Testis (tissue), 5 donors: ENCODE measurements at places on chromosomes 4 and X.

GRCh38 chr4:75101906-75102786, 169.2 kb downstream of the PARM1 start:
- no peak for DNase-seq

- DNase-seq = no peak
Observed at GRCh38 chr4:169337510-169337909, 66.8 kb upstream of the SH3RF1 start.

GRCh38 chr4:100933628-100934027, 413.7 kb downstream of the PPP3CA start:
- no peak for DNase-seq

GRCh38 chr4:173765751-173766150, 235.7 kb upstream of the HAND2 start:
- DNase-seq = no peak

DNA sequence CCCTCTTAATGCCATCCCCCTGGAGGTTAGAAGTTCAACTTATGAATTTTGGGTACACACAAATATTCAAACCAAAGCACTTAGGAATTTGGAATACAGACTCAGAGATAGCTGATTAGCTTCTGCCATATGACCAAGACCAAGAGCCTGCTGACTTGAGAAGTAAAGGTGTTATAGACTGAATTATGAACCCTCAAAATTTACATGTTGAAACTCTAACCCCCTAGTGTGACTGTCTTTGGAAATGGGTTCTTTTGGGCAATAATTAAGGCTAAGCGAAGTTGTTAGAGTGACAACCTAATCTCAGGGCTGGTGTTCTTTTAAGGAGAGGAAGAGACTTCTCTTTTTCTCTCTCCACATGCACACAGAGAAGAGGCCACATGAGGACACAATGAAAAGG, 151.2 kb downstream of the COX18 start:
- DNase-seq = no peak

- no peak for DNase-seq
Observed at GRCh38 chr4:87019898-87020297, 85.1 kb downstream of the AFF1 start.

DNA sequence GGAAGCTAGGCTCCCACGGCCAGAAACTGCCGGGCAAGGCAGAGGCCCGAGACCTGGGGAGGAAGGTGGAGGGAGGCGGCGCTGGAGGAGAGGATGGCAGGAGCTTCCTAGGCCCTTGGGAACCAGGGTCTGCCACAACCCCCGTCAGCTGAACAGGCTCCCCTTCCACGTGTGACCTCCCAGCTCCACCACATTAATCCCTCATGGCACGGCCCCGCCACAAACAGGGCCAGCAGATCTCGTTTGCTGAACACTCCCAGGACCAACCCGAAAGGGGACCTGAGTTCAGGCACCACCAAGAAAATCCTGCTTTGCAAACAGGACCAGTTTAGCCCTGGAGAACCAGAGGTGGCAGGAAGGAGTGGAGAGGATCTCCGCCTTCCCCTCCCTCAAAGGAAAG, 62.7 kb downstream of the FHDC1 start:
- no peak for DNase-seq

- DNase-seq = no peak
Observed at GRCh38 chr4:41181037-41181436, 33.3 kb downstream of the APBB2 start.

GRCh38 chrX:1598021-1598875, 6.8 kb downstream of the AKAP17A start:
- no peak for DNase-seq

- DNase-seq = peak; percentile 23
Observed at GRCh38 chrX:123884809-123885408, 25.1 kb downstream of the XIAP start.

GRCh38 chrX:42135583-42136228, 212.4 kb upstream of the CASK start:
- DNase-seq = no peak

- peak; percentile 30 for DNase-seq
Observed at GRCh38 chr4:178275671-178276360, 833.6 kb upstream of the AGA start.

- DNase-seq = no peak
Observed at GRCh38 chr4:59094505-59094904, 1984.3 kb upstream of the IGFBP7 start.

DNA sequence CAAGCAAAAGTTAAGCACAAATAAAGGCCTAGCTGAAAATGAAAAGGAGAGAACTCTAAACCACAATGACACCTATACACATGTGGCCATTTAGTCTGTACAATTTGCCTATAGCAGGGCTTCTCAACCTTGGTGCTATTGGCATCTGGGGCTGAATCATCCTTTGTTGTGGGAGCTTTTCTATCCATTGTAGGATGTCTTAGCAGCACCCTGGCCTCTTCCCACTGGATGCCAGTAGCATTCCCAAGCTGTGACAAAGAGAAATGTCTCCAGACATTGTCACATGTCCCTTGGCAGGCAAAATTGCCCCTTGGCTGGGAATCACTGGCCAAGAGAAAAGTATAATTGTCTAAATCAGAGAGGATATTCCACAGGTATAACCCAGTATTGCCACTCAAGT, 13.5 kb upstream of the PRPS2 start:
- no peak for DNase-seq

DNA sequence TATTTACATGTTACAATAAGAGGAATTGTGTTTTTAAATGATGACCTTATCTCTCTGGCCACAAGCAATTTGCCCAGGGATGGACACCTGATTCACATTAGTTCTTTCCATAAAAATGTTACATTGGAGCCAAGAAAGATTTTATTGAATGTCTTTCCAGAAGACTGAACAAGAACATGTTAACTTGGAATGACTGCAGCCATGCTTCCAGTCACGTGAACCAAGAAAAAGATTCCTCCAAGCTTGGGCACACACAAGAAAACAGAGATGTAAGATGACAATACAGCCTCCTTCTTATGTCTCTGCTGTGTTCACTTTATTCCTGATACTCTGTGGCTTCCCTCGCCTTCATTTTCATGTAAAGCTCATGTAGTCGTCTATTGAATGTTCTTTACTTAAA, 737.6 kb downstream of the TRIML1 start:
- DNase-seq = no peak

- DNase-seq = no peak
Observed at GRCh38 chr4:108240366-108240765, 71.6 kb upstream of the LEF1 start.

DNA sequence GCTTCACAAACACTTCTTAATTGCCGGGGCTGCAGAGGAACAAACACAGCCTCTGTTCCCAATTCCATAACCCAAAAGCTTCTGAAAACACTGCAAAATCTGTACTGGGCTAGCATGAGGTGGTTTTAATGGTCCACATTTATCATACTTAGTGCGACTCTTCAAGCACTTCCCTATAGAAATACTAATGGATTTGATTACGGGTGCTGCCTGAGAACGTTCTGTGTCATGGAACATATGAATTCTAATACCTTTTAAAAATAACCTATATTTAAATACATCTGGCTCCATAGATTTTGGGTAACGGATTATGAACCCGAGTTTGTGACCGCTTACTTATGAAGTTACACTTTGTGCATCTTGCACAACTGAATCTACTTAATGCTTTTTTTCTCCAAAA, 35.4 kb upstream of the STS start:
- DNase-seq = no peak

DNA sequence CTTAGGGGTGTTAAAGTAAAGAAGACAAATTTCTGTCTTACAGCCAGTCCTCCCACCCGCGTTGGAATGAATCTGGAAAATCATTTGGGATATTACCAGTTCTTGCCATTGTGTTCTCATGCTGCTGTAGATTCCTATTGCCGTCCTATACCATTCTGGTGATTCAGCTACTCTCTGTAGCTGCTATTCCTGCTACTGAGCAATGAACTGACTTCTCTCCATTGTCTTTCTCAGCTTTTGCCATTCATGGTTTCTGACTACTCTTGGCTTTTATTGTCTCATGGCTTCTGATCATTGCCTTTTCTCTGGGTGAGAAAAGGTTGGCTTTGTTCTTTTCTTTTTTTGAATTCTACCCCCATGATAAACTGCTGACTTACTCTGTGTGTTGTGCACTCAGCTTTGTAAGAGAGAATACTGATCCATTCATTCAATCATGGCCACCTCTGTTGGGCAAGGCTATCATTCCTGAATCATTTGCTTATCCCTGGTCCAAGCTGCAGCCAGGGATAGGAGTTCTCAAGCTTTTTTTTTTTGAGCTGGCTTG, 27.7 kb upstream of the METAP1 start:
- DNase-seq = no peak

DNA sequence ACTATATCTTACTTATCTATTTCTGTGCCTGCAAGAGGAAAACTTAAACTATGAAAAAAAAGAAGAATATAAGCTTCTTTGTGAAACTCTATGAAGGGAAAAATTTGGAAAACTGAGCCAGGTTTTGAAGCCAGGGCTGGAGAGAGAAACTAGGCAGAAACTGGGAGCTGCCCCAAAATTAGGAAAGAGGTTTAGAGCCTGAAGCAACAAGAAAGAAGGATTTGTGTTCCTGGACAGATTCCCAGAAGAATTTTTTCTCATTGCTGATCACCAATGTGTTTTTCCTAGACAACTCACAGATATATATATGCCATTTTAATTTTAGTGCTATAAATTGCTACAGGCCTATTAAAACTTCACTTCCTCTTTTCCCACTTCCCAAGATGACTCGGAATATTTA, 245.0 kb upstream of the GEMIN8 start:
- no peak for DNase-seq

GRCh38 chr4:43380093-43380492, 487.6 kb downstream of the GRXCR1 start:
- no peak for DNase-seq

GRCh38 chrX:102712981-102713625, 855 bp downstream of the GPRASP2 start:
- peak; percentile 76 for DNase-seq

- DNase-seq = no peak
Observed at GRCh38 chr4:120561648-120562047, 360.9 kb downstream of the PRDM5 start.

DNA sequence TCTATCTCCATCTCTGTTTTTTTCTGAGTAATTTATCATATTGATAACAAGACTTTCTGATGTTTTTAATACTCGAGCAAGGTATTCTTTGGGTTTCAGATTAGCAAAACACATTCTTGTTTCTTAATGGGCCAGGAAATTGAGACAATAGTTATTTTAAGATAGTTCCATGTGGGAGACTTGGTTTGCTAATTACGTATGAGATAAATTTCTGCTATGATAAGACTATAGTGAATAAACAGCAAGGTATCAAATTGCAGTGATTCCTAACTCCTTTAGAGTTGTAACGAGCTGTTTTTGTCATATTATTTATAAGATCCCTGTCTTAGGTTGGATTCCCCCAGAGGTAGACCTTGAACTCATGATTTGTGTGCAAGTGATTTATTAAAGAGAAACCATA, 38.3 kb downstream of the SYTL5 start:
- DNase-seq = no peak

- no peak for DNase-seq
Observed at GRCh38 chr4:2702361-2702760, 53.8 kb downstream of the TNIP2 start.

DNA sequence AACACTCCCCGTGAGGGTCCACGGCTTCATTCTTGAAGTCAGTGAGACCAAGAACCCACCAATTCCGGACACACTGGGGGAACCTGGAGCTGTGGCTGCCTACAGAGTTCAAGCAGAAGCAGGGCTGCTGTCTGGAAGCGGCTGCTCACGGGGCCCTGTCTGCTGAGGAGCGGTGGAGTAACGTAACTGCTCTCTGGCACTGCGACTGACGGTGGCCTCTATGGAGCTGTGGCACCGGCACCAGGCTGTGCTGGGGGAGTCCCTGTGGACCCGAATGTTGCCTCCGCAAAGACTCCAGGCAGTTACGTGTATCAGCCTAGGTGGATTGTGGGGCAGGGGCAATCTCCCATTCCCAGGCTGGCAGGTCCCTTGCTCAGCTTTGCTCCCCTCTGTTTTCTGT, 703.3 kb upstream of the FRG1 start:
- DNase-seq = peak; percentile 20

GRCh38 chrX:10564484-10564883, 55.9 kb downstream of the MID1 start:
- no peak for DNase-seq

GRCh38 chr4:186999686-187000085, 276.0 kb upstream of the FAT1 start:
- DNase-seq = no peak

GRCh38 chr4:28148221-28148620, 1287.6 kb downstream of the STIM2 start:
- no peak for DNase-seq

GRCh38 chrX:11381464-11381863, 88.3 kb downstream of the AMELX start:
- peak; percentile 60 for DNase-seq

- DNase-seq = no peak
Observed at GRCh38 chr4:170931321-170931720, 841.6 kb upstream of the AADAT start.
